Lower lobe of right lung (tissue), 2 donors: ENCODE measurements at places on chromosomes 6 and 20. TPM values are rescaled to one million over a fixed set of nuclear protein-coding genes. Genes with fewer than 3 reads are reported as not detected.
A peak's percentile ranks its signal among the peaks of the same experiment; 100 is the strongest.

DNA sequence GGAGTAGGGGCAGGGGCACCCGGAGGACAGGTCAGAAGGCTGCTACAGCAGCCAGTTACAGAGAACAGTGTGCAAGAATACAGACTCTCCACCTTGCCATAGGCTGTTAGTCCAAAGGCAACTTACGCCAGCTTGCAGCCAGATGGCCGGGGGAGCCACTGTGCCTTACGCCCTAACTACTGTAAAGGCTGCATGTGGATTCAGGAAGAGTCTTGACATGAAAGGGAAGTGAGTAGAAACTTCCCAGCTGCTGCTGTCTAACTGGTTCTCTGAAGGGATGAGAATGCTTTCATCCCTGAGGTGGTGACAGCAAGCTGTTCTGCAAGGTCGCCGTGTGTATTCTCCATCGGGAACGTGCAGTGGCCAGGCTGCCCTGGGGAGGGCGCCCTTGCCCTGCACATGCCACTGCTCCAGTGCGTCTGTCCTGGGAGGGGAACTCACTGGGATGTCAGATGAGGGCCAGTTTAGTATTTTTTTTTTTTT is 46.1 kb downstream of the LYRM4 start:
- no peak overlapping the region for H3K27ac ChIP-seq
- no peaks in the 10 kb centered on the region for H3K27me3 ChIP-seq
- H3K4me3 ChIP-seq, result no peak overlapping the region
- no peak for DNase-seq
- H3K36me3 ChIP-seq, result peaks cover 10% of the 10 kb centered on the region

- DNase-seq, result no peak
- H3K4me3 ChIP-seq, result no peak overlapping the region
- H3K27me3 ChIP-seq, result no peaks in the 10 kb centered on the region
- H3K4me1 ChIP-seq, result no peaks in the 10 kb centered on the region
Measured at GRCh38 chr6:12078014-12078413, 65.9 kb downstream of the HIVEP1 start.

DNA sequence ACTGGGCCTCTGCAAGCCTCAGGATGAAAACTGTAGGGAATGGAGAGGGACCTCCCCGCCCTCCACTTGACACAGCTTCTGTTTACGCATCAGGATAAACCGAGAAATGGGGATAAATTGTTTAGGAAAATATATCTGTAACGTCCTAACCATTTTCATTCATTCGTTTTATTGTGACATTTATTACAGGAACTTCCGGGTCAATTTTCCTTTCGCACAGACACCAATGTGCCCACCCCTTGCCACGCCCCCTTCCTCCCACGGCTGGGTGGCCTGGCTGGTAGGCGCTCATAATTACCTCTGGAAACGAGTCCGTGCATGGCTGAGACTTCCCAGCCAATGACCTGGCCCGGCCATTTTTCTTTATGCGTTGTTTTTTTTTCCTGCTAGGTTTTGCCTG is 96.1 kb downstream of the BMP7 start:
- no peaks in the 10 kb centered on the region for H3K4me1 ChIP-seq
- H3K36me3 ChIP-seq, result no peaks in the 10 kb centered on the region
- no peak for DNase-seq
- H3K27ac ChIP-seq, result no peak overlapping the region
- H3K27me3 ChIP-seq, result no peaks in the 10 kb centered on the region
- no peak overlapping the region for H3K4me3 ChIP-seq

DNA sequence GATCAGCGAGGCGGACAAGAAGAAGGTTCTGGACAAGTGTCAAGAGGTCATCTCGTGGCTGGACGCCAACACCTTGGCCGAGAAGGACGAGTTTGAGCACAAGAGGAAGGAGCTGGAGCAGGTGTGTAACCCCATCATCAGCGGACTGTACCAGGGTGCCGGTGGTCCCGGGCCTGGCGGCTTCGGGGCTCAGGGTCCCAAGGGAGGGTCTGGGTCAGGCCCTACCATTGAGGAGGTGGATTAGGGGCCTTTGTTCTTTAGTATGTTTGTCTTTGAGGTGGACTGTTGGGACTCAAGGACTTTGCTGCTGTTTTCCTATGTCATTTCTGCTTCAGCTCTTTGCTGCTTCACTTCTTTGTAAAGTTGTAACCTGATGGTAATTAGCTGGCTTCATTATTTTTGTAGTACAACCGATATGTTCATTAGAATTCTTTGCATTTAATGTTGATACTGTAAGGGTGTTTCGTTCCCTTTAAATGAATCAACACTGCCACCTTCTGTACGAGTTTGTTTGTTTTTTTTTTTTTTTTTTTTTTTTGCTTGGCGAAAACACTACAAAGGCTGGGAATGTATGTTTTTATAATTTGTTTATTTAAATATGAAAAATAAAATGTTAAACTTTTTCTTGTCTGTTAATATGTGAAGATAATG is 2.2 kb downstream of the HSPA1B start:
- peaks cover 52% of the 10 kb centered on the region for H3K4me1 ChIP-seq
- H3K27ac ChIP-seq, result peak overlapping the region; percentile 96
- peak; percentile 39 for DNase-seq
- H3K36me3 ChIP-seq, result peaks cover 3% of the 10 kb centered on the region
- no peaks in the 10 kb centered on the region for H3K27me3 ChIP-seq

GRCh38 chr20:50987493-50988210 is 29.0 kb downstream of the MOCS3 start:
- H3K27me3 ChIP-seq, result peaks cover 36% of the 10 kb centered on the region
- H3K4me3 ChIP-seq, result no peak overlapping the region
- H3K36me3 ChIP-seq, result no peaks in the 10 kb centered on the region
- H3K4me1 ChIP-seq, result no peaks in the 10 kb centered on the region
- H3K27ac ChIP-seq, result no peak overlapping the region
- no peak for DNase-seq

DNA sequence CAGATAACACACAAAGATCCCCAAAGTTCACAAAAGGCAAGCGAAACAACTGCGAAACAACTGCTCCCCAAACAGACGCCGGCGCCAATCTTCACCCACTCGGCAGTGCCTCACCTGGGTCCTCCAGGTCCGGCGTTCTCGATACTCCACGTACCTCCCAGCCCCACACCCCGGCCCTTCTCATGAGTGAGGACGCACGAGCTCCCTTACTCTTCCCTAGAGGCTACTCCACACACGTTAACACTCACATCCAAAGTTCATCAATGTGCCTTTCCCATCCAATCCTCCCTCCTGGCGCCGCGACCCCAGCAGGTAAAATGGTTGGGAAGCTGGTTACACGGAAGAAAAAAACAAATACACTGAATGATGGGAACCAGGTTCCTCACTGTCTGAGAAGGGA is 77.0 kb downstream of the TAF4 start:
- H3K4me1 ChIP-seq, result no peaks in the 10 kb centered on the region
- H3K27ac ChIP-seq, result no peak overlapping the region
- no peak overlapping the region for H3K4me3 ChIP-seq
- H3K36me3 ChIP-seq, result peaks cover 68% of the 10 kb centered on the region
- DNase-seq, result no peak

DNA sequence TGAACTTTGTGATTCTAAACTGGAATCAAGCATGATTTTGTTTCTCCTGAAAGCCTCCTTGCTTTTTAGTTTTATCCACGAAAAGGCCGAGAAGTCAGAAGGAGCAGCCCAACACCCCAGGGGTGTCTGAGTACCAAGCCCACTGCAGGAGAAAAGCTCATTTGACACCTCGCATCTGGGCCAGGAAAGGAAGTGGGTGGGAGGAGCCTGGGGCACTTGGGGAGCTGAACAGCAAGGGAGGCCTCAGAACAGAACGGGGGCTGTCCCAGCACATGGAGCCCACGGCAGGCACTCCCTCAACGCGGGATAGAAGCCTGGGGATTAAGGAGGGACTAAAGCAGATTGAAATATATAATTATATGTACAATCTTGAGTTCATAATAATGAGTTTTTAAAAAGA is 6.6 kb downstream of the KIF25 start:
- H3K36me3 ChIP-seq, result no peaks in the 10 kb centered on the region
- no peak overlapping the region for H3K27ac ChIP-seq
- H3K4me3 ChIP-seq, result no peak overlapping the region
- DNase-seq, result no peak
- peaks cover 7% of the 10 kb centered on the region for H3K4me1 ChIP-seq

DNA sequence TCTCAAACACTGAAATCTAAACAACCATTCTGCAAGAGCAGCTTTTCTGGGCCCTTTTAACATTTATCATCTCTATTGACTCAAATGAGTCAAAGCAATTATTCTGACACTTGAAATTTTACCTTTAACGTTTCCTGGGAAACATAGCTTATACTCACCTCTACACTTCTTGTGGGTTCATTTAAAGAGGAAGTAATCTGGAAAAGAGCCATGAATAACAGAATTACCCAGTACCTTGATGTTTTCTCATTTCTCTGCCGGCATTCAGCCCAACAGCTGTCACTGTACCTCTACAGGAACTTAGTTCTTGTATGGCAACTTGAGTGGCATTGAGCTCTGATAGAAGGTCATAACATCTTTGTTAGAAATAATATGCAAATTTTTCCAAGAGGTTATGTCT is 272.2 kb downstream of the KCNQ5 start:
- no peaks in the 10 kb centered on the region for H3K36me3 ChIP-seq
- H3K4me1 ChIP-seq, result no peaks in the 10 kb centered on the region
- no peak overlapping the region for H3K4me3 ChIP-seq
- no peak overlapping the region for H3K27ac ChIP-seq

NKAIN2 gene
- total RNA-seq, result 0.12 TPM
